ENCODE measurements at places on chromosomes 13 and 19. TPM values are rescaled to one million over a fixed set of nuclear protein-coding genes. Genes with fewer than 3 reads are reported as not detected.

GRCh38 chr13:21668732-21669275 lies 2.1 kb upstream of the FGF9 start:
- peaks cover 55% of the 10 kb centered on the region for H3K27me3 ChIP-seq
- no peak overlapping the region for H3K27ac ChIP-seq
- peak; percentile 78 for DNase-seq
- no peaks in the 10 kb centered on the region for H3K36me3 ChIP-seq
- H3K4me3 ChIP-seq, result peak overlapping the region; percentile 71
- H3K4me1 ChIP-seq, result peaks cover 18% of the 10 kb centered on the region

- no peak overlapping the region for H3K27ac ChIP-seq
- H3K4me3 ChIP-seq, result no peak overlapping the region
- peak; percentile 65 for DNase-seq
- H3K4me1 ChIP-seq, result no peaks in the 10 kb centered on the region
Measured at GRCh38 chr13:85632526-85633195, 166.6 kb downstream of the SLITRK6 start.

GRCh38 chr19:15331419-15332310 lies 674 bp downstream of the BRD4 start:
- peak overlapping the region; percentile 98 for H3K4me3 ChIP-seq
- H3K4me1 ChIP-seq, result peaks cover 30% of the 10 kb centered on the region
- no peaks in the 10 kb centered on the region for H3K27me3 ChIP-seq
- H3K36me3 ChIP-seq, result no peaks in the 10 kb centered on the region

DNA sequence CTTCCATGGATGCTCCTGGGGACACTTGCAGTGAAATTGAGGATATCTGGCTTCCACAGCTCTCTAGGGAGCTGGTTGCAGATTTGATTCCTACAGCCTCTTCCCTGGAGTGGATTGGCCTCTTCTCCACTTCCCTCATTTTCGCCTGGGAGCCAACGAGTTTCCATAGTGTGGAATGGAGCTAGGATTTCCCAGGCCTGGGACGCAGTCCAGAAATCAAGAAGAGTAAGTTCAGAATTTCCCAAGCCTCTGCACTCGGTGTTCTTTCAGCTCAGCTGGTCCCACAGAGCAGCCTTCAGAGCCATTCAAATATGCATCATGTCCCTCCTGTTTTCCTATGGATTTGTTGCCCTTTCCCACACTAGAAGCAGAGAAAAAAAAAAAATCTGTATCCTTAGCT lies 68.2 kb downstream of the RAP2A start:
- H3K27me3 ChIP-seq, result no peaks in the 10 kb centered on the region
- no peak overlapping the region for H3K4me3 ChIP-seq
- no peak overlapping the region for H3K27ac ChIP-seq

- H3K27me3 ChIP-seq, result peaks cover 22% of the 10 kb centered on the region
- peak; percentile 95 for DNase-seq
- H3K4me1 ChIP-seq, result peaks cover 14% of the 10 kb centered on the region
- H3K36me3 ChIP-seq, result no peaks in the 10 kb centered on the region
Measured at GRCh38 chr19:35142606-35143230, 337 bp upstream of the FXYD7 start.

DNA sequence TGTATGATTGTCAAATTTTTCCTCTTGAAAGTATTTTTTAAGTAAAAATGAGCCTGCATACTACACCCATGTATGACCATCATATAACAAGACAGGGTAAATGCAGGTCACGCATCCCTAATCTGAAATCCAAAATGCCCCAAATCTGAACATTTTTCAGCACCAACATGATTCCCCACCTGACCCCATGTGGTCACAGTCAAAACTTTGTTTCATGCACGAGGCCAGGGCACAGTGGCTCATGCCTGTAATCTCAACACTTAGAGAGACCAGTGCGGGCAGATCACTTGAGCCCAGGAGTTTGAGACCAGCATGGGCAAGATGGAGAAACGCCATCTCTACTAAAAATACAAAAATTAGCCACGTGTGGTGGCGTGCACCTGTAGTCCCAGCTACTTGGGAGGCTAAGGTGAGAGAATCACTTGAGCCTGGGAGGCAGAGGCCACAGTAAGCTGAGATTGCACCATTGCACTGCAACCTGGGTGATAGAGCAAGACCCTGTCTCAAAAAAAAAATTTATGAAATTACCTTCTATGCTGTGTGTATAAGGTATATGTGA lies 63.7 kb upstream of the NPAS1 start:
- H3K27me3 ChIP-seq, result no peaks in the 10 kb centered on the region
- H3K4me1 ChIP-seq, result peaks cover 34% of the 10 kb centered on the region
- peaks cover 5% of the 10 kb centered on the region for H3K36me3 ChIP-seq
- no peak overlapping the region for H3K4me3 ChIP-seq
- H3K27ac ChIP-seq, result peak overlapping the region; percentile 94
- DNase-seq, result no peak

- H3K36me3 ChIP-seq, result no peaks in the 10 kb centered on the region
- peak; percentile 99 for DNase-seq
- peak overlapping the region; percentile 75 for H3K4me3 ChIP-seq
- peaks cover 12% of the 10 kb centered on the region for H3K4me1 ChIP-seq
- no peaks in the 10 kb centered on the region for H3K27me3 ChIP-seq
Measured at GRCh38 chr19:677201-677600, 1.0 kb downstream of the FSTL3 start.

GRCh38 chr13:45713106-45713690 lies 11.1 kb downstream of the CBY2 start:
- no peak overlapping the region for H3K27ac ChIP-seq
- no peak overlapping the region for H3K4me3 ChIP-seq
- peaks cover 28% of the 10 kb centered on the region for H3K27me3 ChIP-seq
- no peaks in the 10 kb centered on the region for H3K4me1 ChIP-seq

DNA sequence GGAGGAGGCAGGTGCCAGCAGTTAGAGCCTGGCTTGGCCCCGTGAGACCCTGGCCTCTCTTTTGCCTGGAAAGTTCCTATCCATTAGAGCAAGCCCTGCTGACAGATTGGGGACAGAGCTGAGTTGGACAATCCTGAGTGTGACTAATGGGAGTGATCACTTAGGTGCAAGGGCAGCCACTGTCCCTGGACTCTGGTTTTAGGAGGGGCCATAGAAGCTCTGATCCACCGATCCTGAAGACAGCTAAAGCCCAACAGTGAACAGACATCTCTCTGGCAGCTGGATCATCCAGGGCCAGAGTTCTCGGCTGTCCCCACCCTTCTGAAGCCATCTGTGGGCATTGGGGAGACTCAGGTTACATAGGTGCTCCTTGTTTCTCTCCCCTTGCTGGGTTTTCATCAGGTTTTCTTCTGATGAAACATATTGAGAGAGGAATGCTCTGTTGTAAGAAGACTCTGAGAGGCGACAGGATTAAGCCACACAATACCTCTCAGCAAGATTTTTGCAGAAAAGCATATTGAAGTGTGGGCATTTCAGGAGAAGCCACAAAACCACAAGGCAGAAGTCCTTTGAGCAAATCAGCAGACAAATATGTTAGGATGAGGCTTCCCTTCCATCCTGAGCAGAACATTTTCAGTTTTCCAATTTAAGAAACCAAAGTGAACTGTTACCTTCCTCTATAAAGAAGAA lies 288.0 kb upstream of the MAB21L1 start:
- peaks cover 2% of the 10 kb centered on the region for H3K27me3 ChIP-seq
- H3K4me3 ChIP-seq, result no peak overlapping the region
- no peaks in the 10 kb centered on the region for H3K36me3 ChIP-seq
- H3K4me1 ChIP-seq, result peaks cover 24% of the 10 kb centered on the region

DNA sequence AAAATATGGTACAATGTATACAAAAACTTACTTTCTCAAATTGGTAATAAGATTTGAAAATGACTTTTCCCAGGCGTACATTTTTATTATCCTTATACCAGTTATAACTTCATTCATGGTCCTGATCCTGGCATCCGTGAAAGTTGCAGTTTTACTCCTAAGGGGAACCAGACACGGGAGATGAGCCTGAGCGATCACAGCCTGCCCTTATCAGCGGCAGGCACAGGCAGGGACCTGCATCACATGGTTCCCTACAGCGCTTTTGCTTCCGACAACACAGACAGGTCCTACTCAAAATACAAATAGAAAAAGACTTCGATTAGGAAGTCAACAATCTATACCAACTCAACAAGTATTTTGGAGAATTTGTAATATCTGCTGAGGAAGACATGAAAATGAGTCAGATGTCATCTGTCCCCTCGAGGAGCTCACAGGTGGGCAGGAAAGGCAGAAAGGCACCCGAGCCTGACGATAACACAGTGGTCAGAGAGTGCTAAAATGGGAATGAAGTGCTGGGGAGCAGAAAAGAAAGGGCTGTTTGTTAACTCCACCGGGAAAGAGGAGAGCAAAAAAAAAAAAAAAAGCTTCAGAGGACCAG lies 93.4 kb downstream of the ABCC4 start:
- no peak overlapping the region for H3K4me3 ChIP-seq
- peaks cover 4% of the 10 kb centered on the region for H3K36me3 ChIP-seq
- no peak overlapping the region for H3K27ac ChIP-seq

GRCh38 chr13:72970301-72970880 lies 88.4 kb upstream of the KLF5 start:
- no peak for DNase-seq
- no peak overlapping the region for H3K4me3 ChIP-seq
- no peaks in the 10 kb centered on the region for H3K4me1 ChIP-seq

DNA sequence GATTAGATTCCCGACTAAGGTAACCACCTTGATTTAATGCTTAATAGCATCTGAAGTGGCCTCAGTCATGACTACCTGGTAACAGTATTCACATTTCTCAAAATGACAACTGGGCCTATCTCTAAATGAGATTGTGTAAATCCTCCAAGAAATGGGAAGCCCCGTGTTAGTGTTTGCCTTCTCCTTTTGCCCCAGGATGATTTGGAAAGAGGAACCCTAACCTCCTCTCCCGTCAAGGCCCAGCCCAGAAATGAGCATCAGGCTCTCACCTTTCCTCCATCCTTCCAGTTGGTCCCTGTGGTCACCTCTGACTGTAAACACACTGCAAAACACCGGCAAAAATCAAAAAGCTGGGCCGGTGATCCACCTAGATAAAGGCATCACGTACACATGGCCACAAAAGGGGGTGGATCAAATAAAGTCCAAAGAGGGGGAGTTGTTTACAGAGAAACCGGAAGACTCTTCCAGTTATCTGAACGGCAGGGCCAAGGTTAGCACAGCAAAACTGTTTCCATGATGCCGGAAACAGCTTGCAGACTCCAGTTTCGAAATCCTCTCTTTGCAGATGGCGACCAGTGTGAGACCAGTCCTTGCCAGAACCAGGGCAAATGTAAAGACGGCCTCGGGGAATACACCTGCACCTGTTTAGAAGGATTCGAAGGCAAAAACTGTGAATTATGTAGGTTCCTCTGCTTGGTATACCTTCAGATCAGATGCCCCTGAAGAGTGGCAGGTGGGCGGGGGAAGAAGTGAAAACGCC lies 16.4 kb downstream of the F10 start:
- H3K4me1 ChIP-seq, result no peaks in the 10 kb centered on the region
- peak; percentile 49 for DNase-seq
- H3K4me3 ChIP-seq, result no peak overlapping the region
- peaks cover 38% of the 10 kb centered on the region for H3K27me3 ChIP-seq
- H3K27ac ChIP-seq, result no peak overlapping the region

DNA sequence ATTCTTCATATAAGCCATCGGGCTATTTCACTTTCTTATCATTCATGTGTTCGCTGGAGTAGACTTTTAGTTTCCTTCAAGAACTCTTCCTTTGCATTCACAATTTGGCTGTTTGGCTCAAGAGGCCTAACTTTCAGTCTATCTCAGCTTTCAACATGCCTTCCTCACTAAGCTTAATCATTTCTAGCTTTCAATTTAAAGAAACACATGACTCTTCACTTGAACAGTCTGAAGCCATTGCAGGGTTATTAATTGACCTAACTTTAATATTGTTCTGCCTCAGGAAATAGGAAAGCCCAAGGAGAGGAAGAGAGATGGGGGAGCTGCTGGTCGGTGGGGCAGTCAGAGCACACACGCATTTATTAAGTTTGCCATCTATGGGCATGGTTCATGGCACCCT lies 158.1 kb downstream of the SUCLA2 start:
- no peak overlapping the region for H3K4me3 ChIP-seq
- no peaks in the 10 kb centered on the region for H3K36me3 ChIP-seq
- H3K4me1 ChIP-seq, result no peaks in the 10 kb centered on the region
- no peaks in the 10 kb centered on the region for H3K27me3 ChIP-seq

DNA sequence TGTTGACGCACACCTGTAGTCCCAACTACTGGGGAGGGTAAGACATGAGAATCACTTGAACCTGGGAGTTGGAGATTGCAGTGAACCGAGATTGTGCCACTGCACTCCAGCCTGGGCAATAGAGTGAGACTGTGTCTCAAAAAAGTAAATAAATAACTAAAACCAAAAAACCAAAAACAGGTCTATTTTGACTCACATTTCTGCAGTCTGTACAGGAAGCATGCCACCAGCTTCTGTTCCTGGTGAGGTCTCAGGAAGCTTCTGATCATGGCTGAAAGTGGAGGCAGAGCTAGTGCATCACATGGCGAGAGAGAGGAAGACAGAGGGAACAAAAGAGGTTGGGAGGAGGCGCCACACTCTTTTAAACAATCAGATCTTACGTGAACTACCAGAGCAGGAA lies 142.5 kb downstream of the ITGBL1 start:
- DNase-seq, result no peak
- peaks cover 26% of the 10 kb centered on the region for H3K36me3 ChIP-seq
- no peak overlapping the region for H3K4me3 ChIP-seq
- H3K27me3 ChIP-seq, result no peaks in the 10 kb centered on the region
- H3K27ac ChIP-seq, result no peak overlapping the region

GRCh38 chr19:873084-873483 lies 13.6 kb downstream of the CFD start:
- H3K36me3 ChIP-seq, result peaks cover 14% of the 10 kb centered on the region
- DNase-seq, result no peak
- no peak overlapping the region for H3K4me3 ChIP-seq
- H3K27me3 ChIP-seq, result no peaks in the 10 kb centered on the region
- H3K27ac ChIP-seq, result no peak overlapping the region

DNA sequence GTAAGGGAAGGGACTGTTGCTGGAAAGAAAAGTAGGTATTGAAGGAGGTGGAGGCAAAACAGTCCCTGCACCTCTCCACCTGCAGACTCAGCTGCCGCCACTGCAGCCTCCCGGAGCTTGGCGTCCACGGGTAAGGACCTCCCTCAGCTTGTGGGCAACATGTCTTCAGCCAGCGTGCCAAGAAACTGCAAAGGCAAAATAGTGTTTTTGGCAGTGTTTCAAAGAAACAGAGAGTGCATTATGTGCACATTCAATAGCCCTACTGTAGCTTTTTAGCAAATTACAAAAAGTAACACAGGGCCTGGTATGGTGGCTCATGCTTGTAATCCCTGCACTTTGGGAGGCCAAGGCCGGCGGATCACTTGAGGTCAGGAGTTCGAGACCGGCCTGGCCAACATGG lies 57.4 kb downstream of the ATP11A start:
- H3K4me3 ChIP-seq, result no peak overlapping the region
- H3K36me3 ChIP-seq, result no peaks in the 10 kb centered on the region
- peaks cover 5% of the 10 kb centered on the region for H3K4me1 ChIP-seq
- no peak for DNase-seq
- no peak overlapping the region for H3K27ac ChIP-seq

The ZNF709 gene
- total RNA-seq, result 5.0 TPM

The CCDC122 gene
- total RNA-seq, result 15.0 TPM

The FAM174C gene
- total RNA-seq, result 25.0 TPM

The IGFL2 gene
- total RNA-seq, result not detected

The CHMP2A gene
- total RNA-seq, result 98.1 TPM

Data from osteoblast (primary cell).